PC-9 (cell line): ENCODE measurements at places on chromosomes 2 and 18. TPM values are rescaled to one million over a fixed set of nuclear protein-coding genes. Genes with fewer than 3 reads are reported as not detected.

The LHCGR gene
- total RNA-seq: not detected in 2 replicates

The PIAS2 gene
- total RNA-seq: 17.1 and 17.5 TPM in 2 replicates

The NOSTRIN gene
- total RNA-seq: 0.48 and 0.68 TPM in 2 replicates

DNA sequence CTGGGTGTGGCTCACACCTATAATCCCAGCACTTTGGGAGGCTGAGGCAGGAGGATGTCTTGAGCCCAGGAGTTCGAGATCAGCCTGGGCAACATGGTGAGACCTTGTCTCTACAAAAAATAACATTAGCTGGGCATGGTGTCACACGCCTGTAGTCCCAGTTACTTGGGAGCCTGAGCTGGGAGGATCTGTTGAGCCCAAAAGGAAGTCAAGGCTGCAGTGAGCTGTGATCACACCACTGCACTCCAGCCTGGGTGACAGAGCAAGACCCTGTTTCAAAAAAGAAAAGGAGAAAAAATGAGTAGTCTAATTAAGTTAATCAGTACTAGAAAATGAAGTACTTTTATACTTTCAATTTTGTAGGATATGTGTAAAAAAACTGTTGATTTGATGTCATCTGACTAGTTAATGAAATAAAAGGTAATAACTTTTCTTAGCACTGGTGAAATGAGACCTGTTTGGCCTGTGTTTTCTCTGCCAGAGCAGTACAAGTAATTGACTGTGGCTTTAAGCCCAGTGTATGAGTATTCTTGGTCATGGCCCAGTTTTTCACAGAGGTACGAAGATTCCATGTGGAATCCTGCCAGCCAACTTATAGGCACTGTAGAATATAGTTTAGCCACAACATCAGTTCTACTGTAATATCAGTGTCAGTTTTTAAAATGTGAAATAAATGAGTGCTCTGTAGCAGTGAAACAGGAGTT, 35.8 kb downstream of the MFSD6 start:
- no peak for DNase-seq
- no peak overlapping the region for H3K27ac ChIP-seq
- no peaks in the 10 kb centered on the region for H3K4me1 ChIP-seq

GRCh38 chr2:96971926-96972444, 14.4 kb downstream of the FAM178B start:
- no peaks in the 10 kb centered on the region for H3K4me1 ChIP-seq
- DNase-seq: no peak
- no peak overlapping the region for H3K27ac ChIP-seq
- H3K27me3 ChIP-seq: peaks cover 22% of the 10 kb centered on the region
- H3K4me3 ChIP-seq: no peak overlapping the region

- no peaks in the 10 kb centered on the region for H3K27me3 ChIP-seq
- no peaks in the 10 kb centered on the region for H3K36me3 ChIP-seq
- no peak overlapping the region for H3K4me3 ChIP-seq
- no peak for DNase-seq
These were observed 35.5 kb upstream of the RMP24 start for GRCh38 chr18:35936951-35937350.

DNA sequence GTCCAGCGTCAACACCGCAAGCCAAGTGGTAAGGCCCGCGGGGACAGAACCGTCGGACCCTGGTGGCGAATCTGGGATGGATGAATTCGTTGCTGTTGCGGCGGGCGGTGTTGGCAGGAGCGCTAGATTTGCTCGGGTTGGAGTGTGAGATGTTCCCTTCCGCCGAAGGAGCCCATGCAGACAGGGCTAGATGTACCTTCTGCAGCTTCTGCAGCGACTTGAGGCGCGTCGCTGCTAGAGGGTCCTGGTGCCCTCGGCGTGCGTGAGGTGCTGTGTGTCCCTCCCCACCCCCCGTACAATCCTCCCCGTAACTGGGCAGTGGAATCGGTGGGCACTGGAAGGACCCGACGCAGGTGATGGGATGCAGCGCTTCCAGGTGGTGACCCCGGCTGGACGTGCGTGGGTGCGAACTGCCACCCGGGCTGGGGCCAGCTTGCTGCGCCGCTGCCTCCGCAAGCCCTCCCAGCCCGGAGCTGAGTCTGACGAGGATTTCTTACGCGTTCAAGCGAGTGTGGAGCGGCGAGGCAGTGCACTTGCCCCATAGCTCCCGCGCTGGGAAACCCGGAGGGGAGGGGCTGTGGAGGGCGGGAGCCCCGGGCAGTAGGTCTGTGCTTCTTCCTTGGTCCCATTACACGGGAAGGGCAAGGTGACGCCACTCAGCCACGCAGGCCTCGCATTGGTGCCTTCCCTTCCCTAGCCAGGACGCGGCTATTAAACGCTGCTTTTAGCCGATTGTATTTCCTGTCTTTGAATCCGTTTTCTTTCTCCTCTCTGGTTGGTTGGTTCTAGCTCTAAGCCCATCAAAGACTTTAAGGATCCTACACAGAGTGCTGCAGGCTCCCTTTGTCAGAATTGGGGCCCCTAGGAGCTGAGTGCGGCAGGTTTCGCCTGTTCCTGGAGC, 34.2 kb downstream of the CHRNA1 start:
- no peaks in the 10 kb centered on the region for H3K27me3 ChIP-seq
- no peak for DNase-seq
- no peak overlapping the region for H3K27ac ChIP-seq
- no peaks in the 10 kb centered on the region for H3K4me1 ChIP-seq

- DNase-seq: no peak
- no peaks in the 10 kb centered on the region for H3K27me3 ChIP-seq
- H3K27ac ChIP-seq: peak overlapping the region; percentile 67
- H3K36me3 ChIP-seq: no peaks in the 10 kb centered on the region
These were observed 46.9 kb downstream of the UXS1 start for GRCh38 chr2:106147159-106147558.

DNA sequence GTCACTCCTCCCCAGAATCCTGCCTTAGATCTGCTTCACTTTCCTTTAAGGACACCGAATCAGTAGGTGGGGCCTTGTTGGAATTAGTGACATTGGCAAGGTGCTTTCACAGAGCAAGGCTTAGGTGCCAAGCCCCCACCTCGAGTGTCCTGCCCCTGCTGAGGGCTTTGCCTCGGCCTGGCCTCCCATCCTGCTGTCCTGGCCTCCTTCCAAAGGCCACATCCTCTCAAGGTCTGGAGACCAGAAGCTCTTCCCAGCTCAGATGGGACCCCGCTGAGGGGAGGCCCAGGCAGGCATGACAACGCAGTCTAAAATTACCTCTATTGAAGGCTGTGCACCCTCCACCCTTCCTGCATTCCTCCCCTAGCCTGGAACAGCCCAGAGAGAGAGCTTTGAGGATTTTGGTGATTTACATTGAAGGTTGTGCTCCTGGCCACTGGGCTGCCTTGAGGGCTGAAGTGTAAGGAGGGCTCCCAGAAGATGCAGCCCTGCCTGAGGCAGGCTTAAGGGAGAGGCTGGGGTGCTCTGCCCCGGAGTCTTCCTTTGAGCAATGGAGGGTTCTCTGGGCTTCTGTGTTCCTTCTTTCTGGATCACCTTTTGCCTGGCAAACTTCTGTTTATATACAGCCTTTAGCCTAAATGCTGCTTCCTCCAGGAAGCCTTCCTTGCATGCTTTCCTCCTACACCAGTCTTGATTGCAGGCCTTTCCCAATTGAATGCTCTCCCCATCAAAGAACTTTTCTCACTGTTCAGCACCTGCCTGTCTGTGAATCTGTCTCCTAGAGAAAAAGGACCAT, 154.4 kb downstream of the DDX1 start:
- H3K4me3 ChIP-seq: no peak overlapping the region
- H3K27ac ChIP-seq: no peak overlapping the region
- no peaks in the 10 kb centered on the region for H3K4me1 ChIP-seq
- H3K27me3 ChIP-seq: peaks cover 59% of the 10 kb centered on the region
- no peak for DNase-seq
- no peaks in the 10 kb centered on the region for H3K36me3 ChIP-seq

GRCh38 chr2:150847578-150847977, 360.1 kb upstream of the RND3 start:
- no peak overlapping the region for H3K4me3 ChIP-seq
- DNase-seq: no peak
- no peaks in the 10 kb centered on the region for H3K36me3 ChIP-seq
- no peaks in the 10 kb centered on the region for H3K27me3 ChIP-seq

- H3K36me3 ChIP-seq: no peaks in the 10 kb centered on the region
- H3K27ac ChIP-seq: no peak overlapping the region
- no peaks in the 10 kb centered on the region for H3K4me1 ChIP-seq
- H3K4me3 ChIP-seq: no peak overlapping the region
These were observed 12.9 kb upstream of the NFATC1 start for GRCh38 chr18:79382681-79383387.
